Transverse colon (tissue), 4 donors: ENCODE measurements at places on chromosomes 7 and 10.
A peak's percentile ranks its signal among the peaks of the same experiment; 100 is the strongest.

GRCh38 chr10:21894648-21895342 lies 108.7 kb downstream of the DNAJC1 start:
- DNase-seq: no peak

DNA sequence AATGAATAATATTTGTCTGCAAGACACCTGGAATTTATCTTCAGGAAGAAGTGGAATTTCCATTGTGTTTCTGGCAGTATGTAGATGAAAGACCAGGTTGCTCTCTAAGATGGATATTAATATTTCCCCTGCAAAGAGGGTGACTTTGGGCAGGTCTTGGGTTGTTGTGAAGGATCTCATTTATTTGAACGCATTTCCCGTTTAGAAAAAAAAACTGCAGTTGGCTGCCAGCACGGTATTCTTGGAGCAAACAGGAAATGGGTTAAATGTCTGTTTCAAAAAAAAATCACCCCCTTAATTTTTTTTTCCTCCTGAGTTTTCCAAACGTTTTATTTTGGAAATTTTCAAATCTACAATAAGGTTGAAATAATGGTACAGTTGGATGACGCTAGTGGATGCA lies 11.5 kb downstream of the EIF4H start:
- DNase-seq: no peak

DNA sequence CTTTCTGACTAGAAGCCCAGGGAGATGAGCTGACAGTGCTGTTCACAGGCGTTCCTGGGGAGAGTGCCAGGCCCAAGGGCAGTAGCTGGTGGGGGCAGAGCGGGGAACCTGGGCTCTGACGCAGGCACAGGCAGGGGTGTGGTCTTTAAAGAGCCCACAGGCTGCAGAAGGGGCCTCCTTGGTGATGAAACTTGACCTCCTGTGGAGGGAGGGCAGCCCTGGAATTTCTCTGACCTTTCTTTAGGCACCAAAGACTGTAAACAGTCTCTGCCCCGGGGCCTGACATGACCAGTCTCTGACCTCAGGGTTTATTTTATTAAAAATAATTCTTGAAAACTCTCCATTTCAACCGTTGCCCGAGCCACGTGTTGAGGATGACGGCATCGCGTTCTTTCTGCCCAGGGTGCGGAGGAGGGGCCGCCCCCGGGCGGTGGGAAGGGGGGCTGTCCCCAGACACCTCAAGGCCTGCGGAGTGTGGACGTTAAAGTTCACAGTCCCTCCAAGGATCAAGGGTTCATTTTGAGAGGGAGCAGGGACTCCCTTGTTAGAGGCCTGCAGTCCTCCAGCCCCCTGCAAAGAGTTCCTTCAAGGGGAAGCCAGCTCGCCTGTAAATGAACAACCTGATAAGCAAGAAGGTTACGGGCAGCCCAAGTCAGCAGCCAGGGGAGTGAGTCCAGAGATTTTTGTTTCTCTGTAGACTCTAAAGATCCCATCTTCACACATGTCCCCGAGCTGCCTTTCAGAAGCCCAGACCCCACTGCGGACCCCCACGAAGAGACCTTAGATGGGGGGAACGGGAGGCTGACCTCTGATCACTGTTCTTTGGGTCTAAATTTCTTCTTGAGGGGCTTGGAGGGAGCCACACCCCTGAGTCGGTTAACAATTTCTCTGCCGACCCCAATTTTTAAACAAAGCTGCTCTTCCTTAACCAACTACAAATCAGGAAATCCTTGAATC lies 128.9 kb downstream of the VIPR2 start:
- DNase-seq: peak; percentile 45

DNA sequence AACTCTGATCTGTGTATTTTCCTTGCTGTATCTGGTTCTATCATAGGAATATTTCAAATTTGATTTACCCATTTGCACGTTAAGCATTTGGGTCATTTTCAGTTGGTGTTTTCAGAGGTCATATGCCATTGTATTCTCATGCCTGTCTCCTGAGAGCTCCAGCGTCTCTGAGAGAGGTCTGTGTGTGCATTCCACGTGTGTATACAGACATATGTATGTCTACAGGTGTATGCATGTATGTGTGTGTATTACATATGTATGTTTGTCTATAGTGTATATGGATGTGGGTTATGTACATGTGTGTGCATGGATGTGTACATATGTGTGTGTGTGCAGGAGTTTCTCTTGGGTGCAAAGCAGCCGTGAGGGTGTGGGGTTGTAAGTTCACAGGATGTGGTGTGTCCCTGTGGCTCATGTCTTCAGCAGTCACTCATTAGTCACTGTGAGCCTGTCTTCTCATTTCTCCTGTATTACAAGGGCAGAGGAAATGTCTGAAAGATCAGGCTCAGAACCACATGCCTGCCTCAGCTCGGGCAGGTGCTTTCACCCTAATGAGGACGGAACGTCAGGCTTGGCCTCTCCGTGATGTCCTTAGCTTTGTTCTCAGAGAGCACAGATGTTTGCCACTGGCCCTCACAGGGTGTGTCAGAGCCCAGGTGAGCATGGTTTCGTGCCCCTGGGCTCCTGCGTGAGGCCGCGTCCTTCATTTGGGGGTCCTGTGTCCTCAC lies 101.6 kb downstream of the NKX6-2 start:
- DNase-seq: no peak

- no peak for DNase-seq
Measured at GRCh38 chr7:77284616-77285015, 85.0 kb upstream of the FGL2 start.

DNA sequence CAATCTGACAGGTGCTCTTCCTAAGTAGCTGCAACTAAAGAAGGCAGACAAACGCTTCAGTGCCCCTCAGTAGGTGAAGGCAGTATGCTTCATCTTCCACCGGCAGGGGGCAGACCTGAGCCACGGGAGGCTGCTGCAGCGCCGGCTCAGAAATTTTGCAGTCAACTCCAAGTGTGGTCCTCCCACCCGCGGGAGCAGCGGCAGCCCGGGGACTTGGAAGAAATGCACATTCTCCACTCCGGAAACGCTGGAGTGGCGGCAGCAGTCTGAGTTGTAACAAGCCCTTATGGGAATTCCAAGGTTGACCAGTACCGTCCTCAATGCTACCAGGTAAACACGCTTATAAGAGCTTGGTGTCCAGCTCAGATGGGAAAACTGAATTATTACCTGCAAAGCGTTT lies 3.4 kb downstream of the IGFBP3 start:
- peak; percentile 77 for DNase-seq

- no peak for DNase-seq
Measured at GRCh38 chr10:88207121-88207546, 343.7 kb downstream of the PTEN start.

DNA sequence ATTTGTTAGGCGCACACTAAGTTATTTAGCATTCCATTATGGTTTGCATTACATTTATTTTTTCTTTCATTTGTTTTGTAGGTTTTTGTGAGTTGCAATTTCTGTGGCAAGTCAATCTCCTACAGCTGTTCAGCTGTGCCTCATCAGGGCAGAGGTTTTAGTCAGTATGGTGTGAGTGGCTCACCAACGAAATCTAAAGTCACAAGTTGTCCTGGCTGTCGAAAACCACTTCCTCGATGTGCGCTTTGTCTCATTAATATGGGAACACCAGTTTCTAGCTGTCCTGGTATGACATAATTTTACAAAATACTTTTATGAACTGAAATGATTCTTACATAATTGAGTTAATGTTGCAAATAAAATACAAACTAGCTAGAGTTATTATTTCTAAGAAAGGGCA lies 29.5 kb downstream of the MIOS start:
- no peak for DNase-seq

- DNase-seq: no peak
Measured at GRCh38 chr7:143193880-143194279, 10.7 kb downstream of the TAS2R39 start.

- no peak for DNase-seq
Measured at GRCh38 chr7:43018446-43018845, 86.3 kb downstream of the MRPL32 start.

DNA sequence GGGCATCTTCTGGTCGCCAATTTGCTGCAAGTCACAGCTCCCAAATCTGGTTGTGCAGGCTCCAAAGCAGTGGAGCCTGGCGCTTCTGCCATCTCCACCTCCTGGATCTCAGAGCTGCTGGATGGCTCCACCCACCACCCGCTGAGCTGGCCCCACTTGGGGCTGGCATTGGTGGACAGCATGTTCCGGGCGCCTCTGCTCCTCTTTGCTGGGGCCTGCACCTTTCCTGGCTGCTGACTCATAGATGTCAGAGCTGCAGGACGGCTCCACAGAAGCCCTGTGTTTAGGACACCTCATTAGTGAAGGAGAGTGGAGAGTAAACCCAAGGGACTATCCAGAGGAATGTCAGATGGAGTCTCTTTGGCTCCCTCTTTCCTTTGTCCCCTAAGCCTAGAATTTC lies 27.4 kb downstream of the MAPK8 start:
- no peak for DNase-seq

DNA sequence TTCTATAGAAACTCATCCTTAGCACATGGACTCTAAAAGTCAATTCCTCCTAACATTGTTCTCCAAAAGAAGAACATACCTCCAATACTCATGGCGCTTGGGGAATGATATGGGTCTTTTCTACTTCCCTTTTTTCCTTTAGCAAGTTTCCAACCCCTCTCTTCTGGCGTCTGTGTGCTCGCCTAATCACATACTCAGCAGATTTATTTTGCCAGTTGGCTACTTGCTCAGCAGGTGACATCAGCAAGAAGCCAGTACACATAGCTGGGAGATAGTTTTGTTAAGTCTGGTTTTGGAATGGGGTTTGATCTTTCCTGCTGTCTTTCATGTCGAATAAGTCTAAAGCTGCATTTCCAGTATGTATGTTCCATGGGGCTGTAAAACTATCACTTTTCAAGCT lies 193.8 kb downstream of the POM121L12 start:
- no peak for DNase-seq

DNA sequence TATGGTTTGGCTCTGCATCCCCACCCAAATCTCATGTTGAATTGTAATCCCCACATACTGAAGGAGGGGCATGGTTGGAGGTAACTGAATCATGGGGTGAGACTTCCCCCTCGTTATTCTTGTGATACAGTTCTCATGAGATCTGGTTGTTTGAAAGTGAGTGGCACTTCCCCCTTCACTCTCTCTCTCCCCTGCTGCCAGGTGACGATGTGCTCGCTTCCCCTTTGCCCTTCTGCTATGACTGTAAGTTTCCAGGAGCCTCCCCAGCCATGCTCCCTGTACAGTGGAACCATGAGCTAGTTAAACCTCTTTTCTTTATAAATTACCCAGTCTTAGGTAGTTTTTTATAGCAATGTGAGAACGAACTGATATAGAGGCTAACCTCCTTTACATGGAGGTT lies 16.6 kb downstream of the PLPP4 start:
- no peak for DNase-seq

DNA sequence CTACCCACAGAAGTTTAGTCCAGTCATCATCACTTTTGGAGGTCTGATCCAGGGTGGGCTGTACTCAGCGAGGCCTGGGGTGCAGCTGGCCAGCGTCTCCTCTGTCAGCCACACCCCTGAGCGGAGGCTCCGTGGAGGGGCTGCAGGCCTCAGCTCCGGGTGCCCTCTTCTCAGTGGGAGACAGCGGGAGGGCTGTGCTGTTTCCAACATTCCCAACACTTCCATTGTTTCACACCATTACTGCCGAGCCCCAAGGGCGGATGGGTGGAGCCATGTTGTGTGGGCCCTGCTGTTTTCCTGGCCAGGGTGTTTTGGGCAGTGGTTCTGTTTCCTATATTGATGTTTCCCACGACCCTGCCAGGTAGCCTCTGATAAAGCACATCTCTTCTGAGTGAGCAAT lies 95.0 kb downstream of the MKI67 start:
- no peak for DNase-seq

GRCh38 chr10:80196950-80197315 lies 8.4 kb downstream of the ANXA11 start:
- DNase-seq: no peak

DNA sequence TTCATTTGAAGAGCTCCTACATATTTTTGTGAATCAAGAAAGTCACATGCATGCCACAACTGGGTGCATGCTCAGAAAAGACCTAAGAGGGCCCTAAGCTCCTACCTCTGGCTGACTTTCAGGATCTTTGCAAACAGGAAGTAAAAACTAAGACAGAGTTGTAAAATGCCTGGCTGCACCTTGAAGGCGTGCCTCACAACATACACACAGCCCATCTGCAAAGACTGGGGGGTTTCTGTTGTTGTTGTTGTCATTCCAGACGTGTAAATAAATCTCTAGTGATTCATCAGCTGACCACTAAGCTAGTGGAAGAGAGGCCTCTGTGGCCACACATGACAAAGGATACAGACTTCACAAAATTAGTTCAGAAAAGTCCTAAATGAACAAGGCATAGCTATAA lies 31.8 kb downstream of the SMURF1 start:
- DNase-seq: no peak

DNA sequence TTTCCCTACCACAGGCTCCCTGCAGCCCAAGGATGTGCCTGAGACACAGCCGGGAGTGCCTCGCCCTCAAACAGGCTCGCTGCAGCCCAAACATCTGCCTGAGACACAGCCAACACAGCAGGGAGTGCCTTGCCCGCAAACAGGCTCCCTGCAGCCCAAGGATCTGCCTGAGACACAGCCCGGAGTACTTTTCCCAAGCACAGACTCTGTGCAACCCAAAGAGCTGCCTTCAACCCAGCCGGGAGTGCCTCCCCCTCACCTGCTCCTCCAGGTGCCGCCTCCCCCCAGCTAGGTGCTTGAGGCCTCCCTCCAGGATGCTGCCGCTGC lies 42.9 kb downstream of the ANTXRL start:
- no peak for DNase-seq
